ENCODE measurements at places on chromosomes 11 and 22. TPM values are rescaled to one million over a fixed set of nuclear protein-coding genes. Genes with fewer than 3 reads are reported as not detected.

GRCh38 chr22:35587896-35588295, 29.2 kb downstream of the MB start:
- no peak for DNase-seq
- H3K27me3 ChIP-seq, result no peaks in the 10 kb centered on the region
- no peak overlapping the region for H3K4me3 ChIP-seq
- no peaks in the 10 kb centered on the region for H3K4me1 ChIP-seq

- DNase-seq, result no peak
- H3K36me3 ChIP-seq, result no peaks in the 10 kb centered on the region
- H3K27me3 ChIP-seq, result no peaks in the 10 kb centered on the region
- peaks cover 18% of the 10 kb centered on the region for H3K4me1 ChIP-seq
- no peak overlapping the region for H3K4me3 ChIP-seq
- peak overlapping the region; percentile 1 for H3K27ac ChIP-seq
These were observed 26.8 kb downstream of the MYH9 start for GRCh38 chr22:36360871-36361383.

- no peaks in the 10 kb centered on the region for H3K27me3 ChIP-seq
- H3K36me3 ChIP-seq, result no peaks in the 10 kb centered on the region
- no peak overlapping the region for H3K27ac ChIP-seq
- no peak for DNase-seq
These were observed 285.2 kb downstream of the METTL15 start for GRCh38 chr11:28393348-28393747.

- H3K27ac ChIP-seq, result no peak overlapping the region
- H3K36me3 ChIP-seq, result no peaks in the 10 kb centered on the region
- no peak for DNase-seq
- no peak overlapping the region for H3K4me3 ChIP-seq
- H3K27me3 ChIP-seq, result no peaks in the 10 kb centered on the region
- H3K4me1 ChIP-seq, result peaks cover 10% of the 10 kb centered on the region
These were observed 7.8 kb downstream of the PPP6R3 start for GRCh38 chr11:68468217-68468828.

The PGA4 gene
- 6.3 TPM for polyA plus RNA-seq

DNA sequence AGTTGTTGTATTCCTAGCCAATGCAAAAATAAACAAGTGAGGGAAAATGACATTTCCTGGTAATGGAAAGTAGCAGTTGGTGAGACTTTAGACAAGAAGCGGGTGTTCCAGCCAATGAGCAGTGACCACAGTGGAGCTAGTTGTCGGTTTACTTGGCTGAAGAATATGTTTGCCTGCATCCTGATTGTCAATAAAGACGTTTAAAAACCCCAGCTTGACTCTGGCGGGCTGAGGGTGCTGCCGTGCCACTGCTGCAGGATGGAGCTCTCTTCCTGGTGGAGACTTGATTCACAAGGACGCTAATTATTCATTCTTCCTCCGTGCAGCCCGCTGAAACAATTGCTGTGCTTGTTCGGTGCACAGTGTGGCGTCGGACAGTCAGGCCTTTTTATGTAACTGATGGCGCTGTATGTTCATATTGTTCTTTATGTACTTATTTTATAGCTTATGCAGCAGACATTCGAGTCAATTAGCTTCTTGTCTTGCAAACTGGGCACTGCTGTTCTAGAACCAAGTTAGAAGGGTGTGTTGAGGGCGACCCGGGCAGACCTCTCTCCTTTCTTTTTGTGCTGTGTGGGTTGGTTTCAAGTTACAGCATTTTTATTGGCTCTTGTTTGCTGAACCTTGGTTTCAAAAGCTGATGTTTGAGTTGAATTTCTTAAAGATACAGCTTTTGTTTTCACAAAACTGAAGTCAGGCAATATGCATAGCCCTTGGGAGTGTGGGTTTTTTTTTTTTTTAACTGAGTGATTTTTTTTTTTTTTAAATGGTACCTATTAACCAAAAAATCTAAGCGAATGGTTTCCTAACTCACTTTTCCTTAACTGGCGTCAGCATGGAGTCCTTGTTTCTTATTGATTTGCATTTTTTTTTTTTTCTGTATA, 153.9 kb downstream of the TEAD1 start:
- no peaks in the 10 kb centered on the region for H3K4me1 ChIP-seq
- no peak for DNase-seq
- peak overlapping the region; percentile 79 for H3K4me3 ChIP-seq
- peaks cover 2% of the 10 kb centered on the region for H3K36me3 ChIP-seq
- no peaks in the 10 kb centered on the region for H3K27me3 ChIP-seq

The SAA4 gene
- not detected for polyA plus RNA-seq

GRCh38 chr22:31206896-31207687, 5.0 kb upstream of the LIMK2 start:
- no peaks in the 10 kb centered on the region for H3K27me3 ChIP-seq
- peaks cover 6% of the 10 kb centered on the region for H3K36me3 ChIP-seq
- H3K4me1 ChIP-seq, result no peaks in the 10 kb centered on the region
- no peak overlapping the region for H3K27ac ChIP-seq
- no peak for DNase-seq

GRCh38 chr22:48262596-48263430, 1500.4 kb downstream of the TBC1D22A start:
- no peaks in the 10 kb centered on the region for H3K4me1 ChIP-seq
- no peak for DNase-seq

DNA sequence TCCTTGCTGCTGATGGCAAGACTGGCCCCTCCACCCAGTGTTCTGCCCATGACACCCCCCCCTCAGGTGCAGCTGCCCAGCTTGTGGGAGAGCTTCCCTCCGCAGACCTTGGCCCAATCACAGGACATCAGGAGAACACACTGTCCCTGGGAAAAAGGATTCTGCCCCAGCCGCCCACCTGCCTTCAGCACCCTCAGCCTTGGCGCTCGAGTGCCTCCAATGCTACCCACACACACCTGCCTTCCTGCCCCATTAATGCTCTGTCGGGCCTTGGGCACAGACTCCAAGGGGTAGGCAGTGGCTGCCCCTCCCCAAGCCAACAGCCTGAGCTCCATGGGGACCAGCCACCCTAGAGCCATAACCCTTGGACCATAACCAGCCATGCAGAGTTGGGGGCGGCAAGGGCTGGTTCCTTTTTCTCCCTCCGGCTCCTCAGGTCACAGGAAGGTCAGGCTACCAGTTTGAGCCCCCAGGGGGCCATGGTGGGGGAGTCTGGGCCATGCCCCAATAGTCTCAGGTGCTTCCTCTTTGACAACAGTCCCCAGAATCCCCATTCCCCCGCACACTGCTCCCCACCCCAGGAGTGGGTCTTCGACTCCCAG, 1.3 kb upstream of the ZNF70 start:
- no peaks in the 10 kb centered on the region for H3K27me3 ChIP-seq
- H3K36me3 ChIP-seq, result no peaks in the 10 kb centered on the region
- no peak overlapping the region for H3K27ac ChIP-seq
- no peak overlapping the region for H3K4me3 ChIP-seq
- no peak for DNase-seq

The KRTAP5-9 gene
- polyA plus RNA-seq, result not detected

DNA sequence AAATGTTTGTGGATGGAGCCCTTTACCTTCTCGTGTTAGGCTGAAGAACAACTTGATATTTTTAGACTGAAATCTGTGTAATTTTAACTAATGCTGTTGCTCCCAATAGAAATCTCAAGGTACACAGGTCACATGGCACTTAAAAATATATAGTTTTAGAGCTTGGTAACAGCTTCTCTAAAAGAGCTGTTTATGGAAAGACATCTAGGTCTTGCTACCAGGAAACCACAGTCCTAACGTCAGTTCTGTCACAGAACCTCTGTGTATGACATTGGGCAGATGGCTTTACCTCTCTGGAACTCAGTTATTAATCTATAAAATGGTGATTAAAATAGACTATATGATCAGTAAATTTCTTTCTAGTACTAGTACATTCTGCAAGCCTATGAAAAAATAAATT, 35.4 kb downstream of the PAK1 start:
- no peak for DNase-seq
- H3K36me3 ChIP-seq, result no peaks in the 10 kb centered on the region
- H3K4me1 ChIP-seq, result no peaks in the 10 kb centered on the region
- H3K27ac ChIP-seq, result no peak overlapping the region
- no peaks in the 10 kb centered on the region for H3K27me3 ChIP-seq
- H3K4me3 ChIP-seq, result no peak overlapping the region

The MPZL3 gene
- polyA plus RNA-seq, result 0.38 TPM

GRCh38 chr11:88435415-88435814, 97.9 kb upstream of the CTSC start:
- H3K4me3 ChIP-seq, result no peak overlapping the region
- H3K27ac ChIP-seq, result no peak overlapping the region
- H3K27me3 ChIP-seq, result no peaks in the 10 kb centered on the region
- no peak for DNase-seq

- peak overlapping the region; percentile 1 for H3K4me3 ChIP-seq
- no peaks in the 10 kb centered on the region for H3K27me3 ChIP-seq
- H3K27ac ChIP-seq, result no peak overlapping the region
- no peak for DNase-seq
These were observed 704.3 kb downstream of the DLG2 start for GRCh38 chr11:84922836-84923235.

- H3K4me3 ChIP-seq, result no peak overlapping the region
- H3K4me1 ChIP-seq, result no peaks in the 10 kb centered on the region
- no peak for DNase-seq
- no peaks in the 10 kb centered on the region for H3K27me3 ChIP-seq
- H3K27ac ChIP-seq, result no peak overlapping the region
These were observed 37.2 kb downstream of the RPS6KA4 start for GRCh38 chr11:64396079-64396591.

DNA sequence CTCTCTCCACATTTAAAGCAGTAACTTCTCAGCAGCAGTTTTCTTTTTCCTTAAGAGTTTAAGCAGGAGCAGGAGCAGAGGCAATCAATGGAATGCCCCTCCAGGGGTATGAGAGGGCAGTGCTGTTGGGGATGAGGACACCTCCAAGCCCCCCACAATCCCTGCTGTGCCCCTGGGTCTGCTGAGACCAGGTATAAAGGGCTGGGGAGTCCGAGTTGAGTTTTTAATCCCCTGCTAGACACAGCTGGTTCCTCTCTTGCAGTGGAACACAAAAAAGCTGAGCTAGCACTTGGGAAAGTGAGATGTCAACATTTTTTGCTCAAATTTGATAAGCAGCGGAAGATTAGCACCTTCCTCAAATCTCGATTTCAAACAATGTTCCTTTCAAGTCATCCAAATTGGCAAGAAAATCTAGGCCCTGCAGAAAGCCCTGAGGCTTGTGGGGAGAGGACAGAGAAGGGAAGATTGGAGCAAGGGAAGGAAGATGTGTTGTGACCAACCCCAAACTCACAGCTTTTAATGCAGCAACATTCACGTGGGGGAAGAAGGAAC, 581.9 kb downstream of the SOX6 start:
- no peaks in the 10 kb centered on the region for H3K27me3 ChIP-seq
- no peak overlapping the region for H3K4me3 ChIP-seq
- peak overlapping the region; percentile 56 for H3K27ac ChIP-seq
- DNase-seq, result no peak

DNA sequence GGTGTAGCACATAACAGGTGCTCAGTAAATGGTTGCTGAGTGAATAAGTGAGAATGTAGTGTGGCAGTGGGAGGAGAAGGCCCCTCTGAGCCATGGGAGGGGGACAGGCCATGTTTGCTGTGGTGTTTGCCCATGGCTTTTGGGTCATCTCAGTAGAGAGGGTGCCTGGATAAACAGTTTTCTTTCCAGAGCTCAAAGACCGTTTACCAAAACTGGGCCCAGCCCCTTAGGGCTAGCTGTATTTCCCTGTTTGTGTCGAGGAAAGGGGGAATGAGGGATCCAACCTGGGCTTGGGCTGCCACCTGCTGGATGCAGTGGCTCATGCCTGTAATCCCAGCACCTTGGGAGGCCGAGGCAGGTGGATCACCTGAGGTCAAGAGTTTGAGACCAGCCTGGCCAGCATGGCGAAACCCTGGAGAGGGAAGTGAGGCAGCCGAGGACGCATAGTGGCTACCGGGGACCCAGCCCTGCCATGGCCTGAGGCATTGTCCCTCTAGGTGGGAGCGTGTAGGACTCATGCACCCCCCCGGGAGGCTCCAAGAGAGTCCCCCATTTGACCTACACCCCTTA, 8.7 kb upstream of the LTO1 start:
- DNase-seq, result no peak
- no peaks in the 10 kb centered on the region for H3K4me1 ChIP-seq
- no peak overlapping the region for H3K4me3 ChIP-seq
- no peaks in the 10 kb centered on the region for H3K27me3 ChIP-seq
- no peaks in the 10 kb centered on the region for H3K36me3 ChIP-seq

GRCh38 chr11:43358279-43358800, 380 bp upstream of the TTC17 start:
- peaks cover 2% of the 10 kb centered on the region for H3K4me1 ChIP-seq
- no peaks in the 10 kb centered on the region for H3K36me3 ChIP-seq
- no peak overlapping the region for H3K27ac ChIP-seq
- DNase-seq, result no peak
- peak overlapping the region; percentile 93 for H3K4me3 ChIP-seq

- no peak overlapping the region for H3K27ac ChIP-seq
- H3K4me1 ChIP-seq, result no peaks in the 10 kb centered on the region
- H3K4me3 ChIP-seq, result no peak overlapping the region
- no peaks in the 10 kb centered on the region for H3K27me3 ChIP-seq
These were observed 460.0 kb downstream of the BUD13 start for GRCh38 chr11:116312570-116313391.

- no peaks in the 10 kb centered on the region for H3K4me1 ChIP-seq
- H3K27ac ChIP-seq, result no peak overlapping the region
- H3K27me3 ChIP-seq, result no peaks in the 10 kb centered on the region
- H3K4me3 ChIP-seq, result no peak overlapping the region
These were observed 42.1 kb downstream of the HTR3A start for GRCh38 chr11:114016986-114017385.

The CDCA5 gene
- polyA plus RNA-seq, result 2.5 TPM

The LDHAL6A gene
- not detected for polyA plus RNA-seq

The DKK3 gene
- polyA plus RNA-seq, result 938 TPM

DNA sequence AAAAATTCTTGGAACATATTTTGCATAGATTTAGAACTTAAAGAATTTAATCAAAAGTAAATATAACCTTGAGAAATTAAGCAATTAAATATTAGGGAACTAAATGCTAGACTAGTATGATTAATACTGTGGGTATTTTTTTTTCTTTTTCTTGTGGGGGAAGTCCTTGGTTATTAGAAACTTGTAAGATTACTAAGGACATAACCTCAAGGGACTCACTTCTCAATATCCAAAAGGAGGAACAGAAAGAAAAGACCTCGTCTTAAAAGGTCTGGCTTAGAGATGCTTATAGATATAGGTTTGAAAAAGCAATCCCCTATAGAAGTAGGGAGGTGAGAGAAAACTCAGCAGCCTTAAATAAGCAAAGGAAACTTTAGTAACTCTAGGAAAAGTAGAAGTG, 368.5 kb downstream of the INSC start:
- H3K4me3 ChIP-seq, result no peak overlapping the region
- peaks cover 1% of the 10 kb centered on the region for H3K27me3 ChIP-seq
- H3K27ac ChIP-seq, result no peak overlapping the region
- no peaks in the 10 kb centered on the region for H3K4me1 ChIP-seq
- DNase-seq, result no peak
- no peaks in the 10 kb centered on the region for H3K36me3 ChIP-seq

The KDM4E gene
- polyA plus RNA-seq, result not detected

DNA sequence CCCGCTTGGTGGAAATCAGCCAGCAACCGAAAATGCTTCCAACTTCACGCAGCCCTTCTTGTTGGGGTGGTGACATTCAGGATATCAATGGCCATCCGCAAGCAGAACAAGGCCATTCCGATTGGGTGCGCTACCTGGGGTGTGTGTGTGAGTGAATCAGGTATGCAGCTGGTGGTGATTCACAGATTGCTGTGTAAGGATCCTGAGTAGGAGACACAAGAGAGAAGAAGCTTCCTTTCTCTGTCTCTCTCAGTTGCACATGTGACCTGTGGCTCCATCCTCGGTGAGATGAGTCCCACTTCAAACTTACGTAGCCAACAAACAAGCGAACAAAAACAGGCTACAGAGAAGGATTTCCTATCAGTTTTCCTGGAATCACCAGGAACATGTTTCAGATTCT, 9.6 kb upstream of the TMEM184B start:
- no peak overlapping the region for H3K4me3 ChIP-seq
- no peaks in the 10 kb centered on the region for H3K27me3 ChIP-seq
- H3K4me1 ChIP-seq, result no peaks in the 10 kb centered on the region
- no peak for DNase-seq
- no peak overlapping the region for H3K27ac ChIP-seq
- no peaks in the 10 kb centered on the region for H3K36me3 ChIP-seq

The ABTB2 gene
- polyA plus RNA-seq, result 3.3 TPM

All from aorta (tissue), 5 donors.